ENCODE measurements at places on chromosomes 1 and 21. TPM values are rescaled to one million over a fixed set of nuclear protein-coding genes. Genes with fewer than 3 reads are reported as not detected.

DNA sequence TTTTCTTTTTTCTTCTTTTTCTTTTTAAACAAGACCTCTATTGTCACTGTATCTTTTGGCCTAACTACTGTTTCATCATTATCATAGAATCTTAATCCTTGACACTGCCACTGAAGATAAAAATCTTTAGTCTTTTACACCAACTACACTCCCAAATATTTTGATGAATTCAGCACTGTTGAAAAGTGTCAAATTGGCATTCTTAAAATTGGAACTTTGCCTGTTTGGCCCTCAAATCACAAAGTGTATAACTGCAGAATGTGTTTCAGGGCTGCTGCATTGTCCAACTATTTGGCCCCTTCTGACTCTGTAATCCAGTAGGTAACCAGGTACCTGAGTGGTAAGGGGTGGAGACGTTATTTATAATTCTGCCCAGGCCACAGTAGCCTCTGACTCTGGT, 34.3 kb downstream of the ACTN2 start:
- no peaks in the 10 kb centered on the region for H3K4me1 ChIP-seq
- H3K4me3 ChIP-seq, result no peak overlapping the region
- no peak for DNase-seq
- no peaks in the 10 kb centered on the region for H3K36me3 ChIP-seq
- no peaks in the 10 kb centered on the region for H3K27me3 ChIP-seq

- no peaks in the 10 kb centered on the region for H3K36me3 ChIP-seq
- H3K27ac ChIP-seq, result no peak overlapping the region
- no peak for DNase-seq
- H3K4me3 ChIP-seq, result no peak overlapping the region
- H3K4me1 ChIP-seq, result no peaks in the 10 kb centered on the region
Observed at GRCh38 chr1:4395158-4395557, 259.3 kb upstream of the AJAP1 start.

DNA sequence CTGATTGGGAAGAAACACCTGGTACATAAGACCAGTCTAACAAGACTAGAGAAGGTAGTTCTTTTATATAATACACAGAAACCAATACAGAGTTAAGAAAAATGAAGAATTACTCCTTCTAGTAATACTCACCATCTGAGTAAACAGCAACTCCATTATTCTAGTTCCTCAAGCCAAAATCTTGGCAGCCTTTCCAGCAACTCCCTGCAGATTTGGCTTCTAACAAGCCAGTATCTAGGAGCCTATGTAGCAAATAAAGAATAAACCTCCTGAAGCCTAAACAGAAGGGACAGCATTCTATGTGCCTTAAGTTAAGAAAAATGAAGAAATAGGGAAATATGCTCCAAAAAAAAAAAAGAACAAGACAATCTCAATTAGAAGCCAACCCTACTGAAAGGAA, 24.5 kb downstream of the ERO1B start:
- H3K4me3 ChIP-seq, result no peak overlapping the region
- H3K36me3 ChIP-seq, result no peaks in the 10 kb centered on the region
- no peaks in the 10 kb centered on the region for H3K27me3 ChIP-seq
- no peak for DNase-seq

DNA sequence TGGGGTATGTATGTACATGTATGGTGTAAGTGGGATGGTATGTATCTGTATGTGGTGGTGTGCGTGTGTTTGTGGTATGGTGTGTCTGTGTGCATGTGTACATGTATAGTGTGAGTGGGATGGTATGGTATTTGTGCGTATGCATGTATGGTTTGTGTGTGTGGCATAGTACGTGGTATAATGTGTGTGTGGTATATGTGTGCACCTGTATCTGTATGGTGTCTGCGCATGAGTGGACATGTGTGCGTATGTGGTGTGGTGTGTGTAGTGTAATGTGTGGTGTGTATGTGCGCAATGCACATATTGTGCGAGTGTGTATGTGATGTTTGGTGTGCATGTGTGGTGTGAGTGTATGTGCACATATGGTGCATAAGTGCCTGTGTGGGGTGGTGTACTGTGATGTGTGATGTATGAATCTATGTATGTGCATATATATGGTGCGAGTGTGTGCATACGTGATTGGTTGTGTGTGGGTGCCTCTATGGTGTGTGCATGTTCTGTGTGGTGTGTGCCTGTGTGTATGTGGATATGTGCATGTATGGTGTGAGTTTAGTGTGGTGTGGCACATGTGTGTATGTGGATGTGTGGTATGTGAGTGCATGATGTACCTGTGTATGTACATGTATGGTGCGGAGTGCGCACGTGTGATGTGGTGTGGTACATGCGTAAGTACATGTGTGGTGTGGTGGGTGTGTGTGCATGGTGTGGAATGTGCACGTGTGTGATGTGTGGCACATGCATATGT, 38.8 kb downstream of the WDR4 start:
- H3K27me3 ChIP-seq, result no peaks in the 10 kb centered on the region
- no peak overlapping the region for H3K27ac ChIP-seq
- no peak for DNase-seq
- H3K4me3 ChIP-seq, result no peak overlapping the region

- no peak for DNase-seq
- H3K4me1 ChIP-seq, result no peaks in the 10 kb centered on the region
- H3K27ac ChIP-seq, result no peak overlapping the region
- H3K4me3 ChIP-seq, result no peak overlapping the region
- no peaks in the 10 kb centered on the region for H3K36me3 ChIP-seq
Observed at GRCh38 chr1:228798548-228798947, 63.3 kb downstream of the RHOU start.

DNA sequence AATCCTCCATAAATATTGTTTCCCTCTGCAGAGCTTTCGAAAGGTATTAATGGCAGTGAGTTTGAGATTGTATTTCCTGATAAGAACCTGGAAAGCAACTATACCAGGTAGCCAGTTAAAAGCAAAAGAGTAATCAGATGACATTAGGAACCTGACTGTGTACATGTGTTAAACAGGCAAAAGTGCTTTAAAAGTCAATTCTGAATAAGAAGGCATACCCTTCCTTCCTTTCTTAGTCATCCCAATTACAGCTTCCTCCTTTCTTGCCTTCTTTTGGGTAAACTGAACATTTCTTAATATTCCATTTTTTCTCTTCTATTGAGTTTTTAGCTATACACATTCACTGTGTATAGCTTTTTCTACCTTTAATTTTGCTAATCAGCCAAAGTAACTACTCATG, 144.7 kb downstream of the ZNF281 start:
- DNase-seq, result no peak
- no peak overlapping the region for H3K27ac ChIP-seq
- no peaks in the 10 kb centered on the region for H3K4me1 ChIP-seq
- H3K36me3 ChIP-seq, result no peaks in the 10 kb centered on the region

DNA sequence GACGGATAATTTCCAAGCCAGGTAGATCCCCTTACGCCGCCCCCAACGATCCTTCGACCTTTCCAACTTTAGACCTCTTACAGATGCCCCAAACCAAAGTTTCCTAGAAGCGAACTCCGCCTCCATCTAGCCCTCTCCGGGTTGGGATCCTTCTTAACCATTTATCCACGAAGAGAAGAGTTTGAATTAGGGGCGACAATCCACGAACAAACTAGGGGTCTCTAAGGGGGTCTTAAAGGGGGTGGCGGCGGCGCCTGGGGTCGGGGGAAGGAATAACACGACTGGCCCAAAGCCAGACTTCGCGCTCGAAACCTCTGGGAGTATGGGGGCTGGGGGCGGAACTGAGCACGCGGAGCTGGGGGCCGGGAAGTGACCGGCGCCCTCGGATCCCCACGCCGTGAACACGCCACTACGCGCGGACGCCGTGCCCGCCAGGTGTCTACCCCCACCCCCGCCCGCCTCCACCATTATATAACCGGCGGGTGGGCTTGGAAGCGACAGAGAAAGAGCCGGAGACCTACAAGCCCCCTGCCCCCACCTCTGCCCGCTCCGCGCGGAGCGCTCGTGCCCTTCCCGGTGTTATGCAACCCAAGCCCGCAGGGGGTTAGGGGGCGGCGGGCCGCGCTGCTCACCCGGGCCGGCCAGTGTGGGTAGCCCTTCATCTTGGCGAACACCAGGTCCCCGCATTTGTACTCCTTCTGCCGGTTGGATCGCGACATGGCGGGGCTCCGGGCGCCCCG, 594 bp downstream of the HDGF start:
- H3K4me1 ChIP-seq, result peaks cover 41% of the 10 kb centered on the region
- H3K27me3 ChIP-seq, result no peaks in the 10 kb centered on the region
- H3K4me3 ChIP-seq, result peak overlapping the region; percentile 80
- H3K36me3 ChIP-seq, result peaks cover 8% of the 10 kb centered on the region
- no peak for DNase-seq

- peak overlapping the region; percentile 81 for H3K27ac ChIP-seq
- H3K36me3 ChIP-seq, result no peaks in the 10 kb centered on the region
- peak overlapping the region; percentile 69 for H3K4me3 ChIP-seq
- no peaks in the 10 kb centered on the region for H3K27me3 ChIP-seq
Observed at GRCh38 chr1:9128166-9128519, 759 bp downstream of the GPR157 start.

GRCh38 chr1:12284486-12284885, 54.7 kb downstream of the VPS13D start:
- no peaks in the 10 kb centered on the region for H3K4me1 ChIP-seq
- DNase-seq, result no peak
- no peaks in the 10 kb centered on the region for H3K27me3 ChIP-seq
- no peak overlapping the region for H3K27ac ChIP-seq
- H3K4me3 ChIP-seq, result no peak overlapping the region

- DNase-seq, result no peak
- no peak overlapping the region for H3K4me3 ChIP-seq
- peaks cover 3% of the 10 kb centered on the region for H3K27me3 ChIP-seq
- no peaks in the 10 kb centered on the region for H3K36me3 ChIP-seq
Observed at GRCh38 chr1:202645097-202645476, 65.2 kb downstream of the SYT2 start.

DNA sequence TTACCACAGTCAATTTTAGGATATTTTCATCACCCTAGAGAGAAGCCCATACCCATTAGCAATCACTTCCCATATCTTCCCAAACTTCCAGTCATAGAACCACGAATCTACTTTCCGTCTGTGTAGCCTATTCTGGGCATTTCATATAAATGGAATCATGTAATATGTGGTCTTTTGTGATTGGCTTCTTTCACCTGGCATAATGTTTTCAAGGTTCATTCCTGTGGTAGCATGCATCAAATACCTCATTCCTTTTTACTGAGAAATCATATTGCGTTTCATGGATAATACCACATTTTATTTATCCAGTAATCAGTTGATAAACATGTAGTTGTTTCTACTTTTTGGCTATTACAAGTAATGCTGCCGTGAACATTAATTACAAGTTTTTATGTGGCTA, 21.5 kb downstream of the DESI2 start:
- H3K27ac ChIP-seq, result no peak overlapping the region
- H3K4me3 ChIP-seq, result no peak overlapping the region
- no peaks in the 10 kb centered on the region for H3K4me1 ChIP-seq
- no peaks in the 10 kb centered on the region for H3K27me3 ChIP-seq
- no peak for DNase-seq

GRCh38 chr1:227728892-227729143, 6.3 kb downstream of the JMJD4 start:
- no peaks in the 10 kb centered on the region for H3K27me3 ChIP-seq
- H3K4me3 ChIP-seq, result peak overlapping the region; percentile 80
- no peaks in the 10 kb centered on the region for H3K36me3 ChIP-seq

DNA sequence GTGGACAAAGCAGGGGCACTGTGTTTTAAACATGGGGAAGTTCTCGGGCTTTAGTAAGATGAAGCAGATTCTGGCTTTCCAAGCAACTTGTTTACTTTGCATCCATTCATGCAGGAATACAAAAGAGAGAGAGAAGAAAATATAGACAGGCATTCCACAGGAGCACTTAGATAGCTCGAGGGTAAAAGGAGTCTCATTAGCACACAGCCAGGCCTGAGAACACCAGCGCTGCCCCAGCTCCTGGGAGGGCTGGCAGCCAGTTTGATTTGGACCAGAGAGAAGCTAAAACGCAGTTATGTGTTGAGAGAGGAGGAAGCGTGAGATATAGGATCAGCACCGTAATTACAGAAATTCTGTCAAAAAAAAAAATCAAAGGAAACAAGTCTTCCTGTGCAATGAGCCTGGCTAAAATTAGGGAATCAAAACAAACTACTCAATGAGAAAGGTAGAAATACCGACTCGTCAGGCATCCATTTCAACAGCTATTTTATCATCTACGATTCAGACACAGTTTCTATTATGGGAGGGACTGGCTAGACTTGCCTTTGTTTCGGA, 68.2 kb downstream of the CLSTN1 start:
- H3K36me3 ChIP-seq, result no peaks in the 10 kb centered on the region
- DNase-seq, result no peak
- H3K4me1 ChIP-seq, result no peaks in the 10 kb centered on the region

DNA sequence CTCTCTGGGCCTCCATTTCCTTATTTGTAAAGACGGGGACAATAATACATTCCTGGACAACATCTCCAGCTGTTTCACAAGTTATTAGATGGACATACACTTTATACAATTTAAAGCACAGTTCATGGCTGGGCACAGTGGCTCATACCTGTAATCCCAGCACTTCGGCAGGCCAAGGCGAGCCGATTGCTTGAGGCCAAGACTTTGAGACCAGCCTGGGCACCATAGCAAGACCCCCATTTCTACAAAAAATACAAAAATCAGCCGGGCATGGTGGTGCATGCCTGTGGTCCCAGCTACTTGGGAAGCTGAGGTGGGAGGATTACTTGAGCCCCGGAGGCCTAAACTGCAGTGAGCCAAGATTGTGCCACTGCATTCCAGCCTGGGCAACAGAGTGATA, 34.1 kb downstream of the IGSF21 start:
- H3K36me3 ChIP-seq, result no peaks in the 10 kb centered on the region
- H3K4me3 ChIP-seq, result no peak overlapping the region
- H3K27me3 ChIP-seq, result no peaks in the 10 kb centered on the region
- H3K27ac ChIP-seq, result no peak overlapping the region

DNA sequence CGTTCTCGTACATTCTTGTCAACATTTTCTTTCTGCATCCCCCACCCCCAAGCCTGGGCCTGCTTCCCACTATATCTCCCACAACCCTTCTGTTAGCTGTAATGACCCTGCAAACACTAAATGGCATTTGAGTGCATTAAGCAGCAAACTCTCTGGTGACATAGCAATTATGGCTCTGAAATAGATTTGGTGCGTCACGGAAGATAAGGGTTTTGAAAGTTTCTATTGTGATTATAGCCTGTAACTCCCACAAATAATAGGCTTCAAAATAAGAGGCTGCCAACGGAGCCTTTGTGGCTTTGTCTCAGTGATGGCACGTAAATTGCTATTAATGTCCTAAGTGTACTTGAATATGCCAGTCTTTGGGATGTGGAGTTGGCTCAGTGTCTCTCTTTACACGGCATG, 277.6 kb downstream of the PBX1 start:
- H3K36me3 ChIP-seq, result no peaks in the 10 kb centered on the region
- H3K4me1 ChIP-seq, result no peaks in the 10 kb centered on the region
- no peaks in the 10 kb centered on the region for H3K27me3 ChIP-seq

ATAD3C gene
- total RNA-seq, result 10.6 TPM

RGSL1 gene
- not detected for total RNA-seq

CSMD2 gene
- not detected for total RNA-seq

NBPF20 gene
- 3.5 TPM for total RNA-seq

LYPD8 gene
- not detected for total RNA-seq

CELA3A gene
- 5.9 TPM for total RNA-seq

ERRFI1 gene
- total RNA-seq, result 299 TPM
